ENCODE measurements at places on chromosomes 1 and 21.

DNA sequence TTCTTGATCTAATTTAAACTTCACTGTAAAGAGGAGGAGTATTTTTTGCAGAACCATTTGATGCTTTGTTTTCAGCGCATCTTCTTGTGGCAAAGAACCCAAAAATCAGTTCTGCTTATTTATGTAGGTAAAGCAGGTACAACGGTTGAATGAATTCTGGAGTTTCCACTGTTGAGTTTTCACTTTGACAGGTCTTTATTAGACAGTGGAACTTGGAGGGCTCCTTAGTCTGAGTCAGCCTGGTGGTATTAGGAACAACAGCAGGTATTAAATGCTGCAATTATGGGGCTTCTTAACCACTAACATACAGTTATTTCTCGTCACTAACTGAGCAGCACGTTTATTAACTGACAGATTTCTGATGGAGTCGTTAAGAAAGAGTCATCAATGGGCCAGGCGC lies 1.2 kb downstream of the LRIG2 start:
- DNase-seq, result no peak

DNA sequence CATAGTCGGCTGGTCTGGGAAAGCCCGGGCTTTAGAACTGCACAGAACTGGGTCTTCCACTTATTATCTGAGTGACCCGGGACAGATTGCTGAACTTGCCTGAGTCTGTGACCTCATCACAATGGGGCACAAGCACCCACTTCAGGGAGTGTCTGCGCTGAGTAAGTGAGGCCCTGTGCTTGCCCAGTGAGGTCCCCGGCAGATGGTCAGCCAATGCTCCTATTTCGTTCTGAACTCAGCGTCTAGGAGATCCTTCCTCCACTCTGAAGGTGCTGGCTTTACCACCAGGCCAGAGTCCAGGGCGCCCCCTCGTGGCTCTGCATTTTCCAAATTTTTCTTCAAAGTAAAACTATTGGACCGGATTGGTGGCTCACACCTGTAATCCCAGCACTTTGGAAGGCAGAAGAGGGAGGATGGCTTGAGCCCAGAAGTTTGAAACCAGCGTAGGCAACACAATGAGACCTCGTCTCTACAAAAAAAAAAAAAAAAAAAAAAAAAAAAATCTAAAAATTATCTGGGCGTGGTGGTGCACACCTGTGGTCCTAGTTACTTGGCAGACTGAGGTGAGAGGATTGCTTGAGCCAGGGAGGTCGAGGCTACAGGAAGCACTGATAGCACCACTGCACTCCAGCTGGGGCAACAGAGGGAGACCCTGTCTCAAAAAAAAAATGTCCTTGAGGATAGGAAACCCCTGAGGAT lies 61.7 kb downstream of the FCRL5 start:
- peak; percentile 37 for DNase-seq

GRCh38 chr21:32494934-32495709 lies 82.6 kb downstream of the EVA1C start:
- DNase-seq, result no peak

DNA sequence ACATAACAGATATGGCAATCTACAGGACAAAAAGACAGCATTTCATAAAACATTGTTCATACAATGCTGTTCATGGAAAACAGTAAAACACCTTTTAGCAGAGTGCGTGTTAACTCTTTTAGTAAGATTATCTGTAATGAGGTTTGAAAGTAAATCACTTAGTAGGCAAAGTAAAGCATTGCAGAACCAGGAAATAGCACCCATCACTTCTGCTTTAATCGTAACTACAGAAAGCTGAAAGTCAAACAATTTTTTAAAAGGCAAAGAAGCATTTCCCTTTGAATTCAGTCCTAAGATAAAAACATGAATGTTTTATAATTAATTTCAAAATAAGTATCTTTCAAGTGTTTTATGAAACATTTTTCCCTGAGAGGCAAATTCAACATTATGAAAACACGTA lies 63.3 kb upstream of the RNF11 start:
- no peak for DNase-seq

DNA sequence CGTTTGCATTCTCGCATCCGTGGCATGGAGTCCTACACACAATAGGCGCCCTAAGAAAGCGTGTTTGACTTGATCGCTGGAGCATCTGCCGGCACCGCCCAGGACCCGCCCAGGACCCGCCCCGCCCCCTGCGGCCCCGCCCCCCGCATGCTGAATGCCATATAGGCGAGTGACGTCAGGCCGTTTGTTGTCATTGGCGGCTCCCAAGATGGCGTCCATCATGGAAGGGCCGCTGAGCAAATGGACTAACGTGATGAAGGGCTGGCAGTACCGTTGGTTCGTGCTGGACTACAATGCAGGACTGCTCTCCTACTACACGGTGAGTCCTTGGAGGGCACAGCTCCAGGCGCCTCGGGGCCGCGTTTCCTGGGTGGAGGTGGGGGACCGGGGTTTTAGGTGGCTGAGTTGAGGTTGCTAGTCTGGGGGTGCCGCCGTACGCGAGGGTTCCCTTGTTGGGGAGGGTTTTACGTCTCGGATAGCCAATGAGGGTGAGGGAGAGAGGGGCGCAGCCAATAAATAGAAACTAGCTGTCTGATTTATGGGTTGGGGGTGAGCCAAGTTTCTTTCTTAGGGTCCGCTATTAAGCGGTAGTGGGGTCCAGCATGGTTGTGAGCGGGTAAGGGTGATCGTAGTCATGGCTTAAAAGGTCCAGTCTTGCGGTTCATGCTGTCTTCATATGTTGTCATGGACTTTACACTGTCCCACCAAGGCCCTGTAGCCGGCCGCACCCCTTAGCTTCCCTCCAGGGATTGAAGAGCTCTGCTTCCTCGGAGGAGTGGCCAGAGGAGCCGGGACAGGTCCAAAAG lies at the start of gene OSBPL9:
Gene OSBPL9 (plus strand): TSS at position 190 of the 806 bp plus-strand sequence. CDS start 19 bp downstream, at position 209.
- DNase-seq, result peak; percentile 91

GRCh38 chr1:29703596-29704370 lies 467.5 kb downstream of the PTPRU start:
- DNase-seq, result no peak

DNA sequence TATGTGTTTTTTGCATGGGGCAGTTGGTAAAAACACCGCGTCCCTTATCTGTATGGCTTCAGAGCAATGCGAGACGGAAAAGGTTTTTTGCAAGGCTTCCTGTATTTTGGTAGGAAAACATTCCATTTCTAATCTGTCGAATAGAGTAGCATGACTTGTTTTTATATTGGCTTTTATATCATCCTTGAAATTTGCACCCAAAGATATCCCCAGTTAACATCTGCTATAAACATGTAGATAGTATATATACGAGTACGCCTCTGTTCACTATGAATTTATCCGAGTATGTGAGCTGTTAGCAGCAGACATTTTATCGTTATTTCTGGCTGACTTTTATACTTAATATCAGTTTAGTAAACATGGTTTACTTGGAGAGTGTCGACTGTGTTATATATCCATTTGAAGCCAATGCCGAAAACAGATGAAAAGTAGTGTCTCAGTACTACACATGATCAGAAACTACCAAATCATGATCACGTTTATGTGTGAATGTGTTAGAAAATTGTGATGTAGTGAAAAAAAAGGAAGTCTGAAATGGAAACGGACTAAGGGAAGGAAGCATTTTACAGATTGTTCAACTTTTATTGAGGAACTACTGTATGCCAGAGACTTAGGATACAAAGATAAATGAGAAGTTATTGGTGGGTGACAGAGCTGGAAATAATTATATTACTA lies 1.0 kb downstream of the LEPR start:
- DNase-seq, result no peak

- DNase-seq, result no peak
These were observed 112.3 kb upstream of the PRDX6 start for GRCh38 chr1:173364827-173365226.

- no peak for DNase-seq
These were observed 100.7 kb upstream of the ATP1B1 start for GRCh38 chr1:169005776-169006175.

- DNase-seq, result no peak
These were observed 3.1 kb downstream of the LAMB3 start for GRCh38 chr1:209648931-209649776.

DNA sequence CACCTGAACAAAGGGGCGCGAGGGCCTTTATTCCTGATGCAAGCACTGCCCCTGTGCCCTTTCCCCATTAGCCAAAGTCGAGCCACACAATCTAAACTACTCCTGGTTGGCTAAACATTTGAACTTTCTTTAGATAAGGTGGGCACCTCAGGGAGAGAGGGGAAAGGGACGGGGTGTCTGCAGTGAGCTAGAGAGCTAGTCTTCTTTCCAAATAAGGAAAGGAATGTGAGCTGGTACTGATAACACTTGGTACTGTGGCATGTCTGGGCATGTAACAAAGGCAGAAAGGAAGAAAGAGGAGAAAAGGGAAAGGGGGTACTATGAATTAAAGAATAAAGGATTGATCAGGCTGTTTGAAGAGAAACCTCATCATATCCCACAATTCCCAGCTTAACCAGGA lies 62.8 kb downstream of the OVGP1 start:
- no peak for DNase-seq

GRCh38 chr1:11054666-11055065 lies 5.2 kb downstream of the SRM start:
- no peak for DNase-seq

DNA sequence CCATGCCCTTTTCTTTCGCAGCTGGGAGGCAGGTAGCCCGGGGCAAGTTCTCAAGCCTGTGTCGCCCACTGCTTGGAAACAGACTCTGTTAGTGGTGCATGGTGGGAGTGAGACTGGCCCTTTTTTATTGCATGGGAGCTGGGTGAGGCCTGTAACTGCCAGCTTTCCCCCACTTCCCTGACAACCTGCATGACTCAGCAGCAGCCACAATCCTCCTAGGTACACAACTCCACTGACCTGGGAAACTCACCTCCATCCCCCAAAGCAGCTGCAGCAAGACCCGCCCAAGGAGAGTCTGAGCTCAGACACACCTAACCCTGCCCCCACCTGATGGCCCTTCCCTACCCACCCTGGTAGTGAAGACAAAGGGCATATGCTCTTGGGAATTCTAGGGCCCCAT lies 25.8 kb downstream of the PIGP start:
- DNase-seq, result no peak

- DNase-seq, result no peak
These were observed 4.1 kb downstream of the SUMO3 start for GRCh38 chr21:44813727-44814126.

DNA sequence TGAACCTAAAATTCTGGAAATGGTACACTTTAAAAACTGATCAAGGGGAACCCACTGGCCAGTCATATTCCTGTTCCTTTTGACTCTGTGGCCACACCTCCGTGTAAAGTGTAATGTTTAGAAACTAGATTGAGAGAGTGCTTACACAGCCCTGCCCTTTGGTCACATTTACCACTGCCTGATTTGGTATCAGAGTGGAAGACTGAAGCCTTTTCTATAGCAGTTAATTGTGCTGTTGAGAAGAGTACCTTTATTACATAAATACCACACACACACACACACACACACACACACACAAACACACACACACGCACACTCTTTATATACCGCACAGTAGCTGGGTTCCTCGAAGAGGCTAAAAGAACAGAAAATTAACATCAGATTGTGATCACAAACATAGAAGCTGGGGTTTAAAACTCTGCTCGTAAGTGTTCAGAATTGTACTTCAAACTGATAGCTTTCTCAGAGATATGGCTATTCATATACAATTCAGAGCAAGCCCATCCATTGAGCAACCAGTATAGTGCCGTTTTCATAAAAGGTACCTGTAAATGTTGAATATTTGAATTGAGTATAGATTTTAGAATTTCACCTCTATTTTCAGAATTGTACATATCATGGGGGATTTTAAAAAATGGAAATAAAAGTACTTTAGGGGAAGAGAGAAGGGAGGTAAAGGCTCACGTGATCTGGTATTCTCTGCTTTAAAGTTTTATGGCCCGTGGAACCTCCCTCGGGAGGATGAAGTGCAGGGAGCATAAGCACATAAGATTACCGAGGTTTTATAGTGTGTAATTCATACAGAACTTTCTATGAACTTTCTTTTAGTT lies 37.5 kb downstream of the CAMTA1 start:
- DNase-seq, result no peak

DNA sequence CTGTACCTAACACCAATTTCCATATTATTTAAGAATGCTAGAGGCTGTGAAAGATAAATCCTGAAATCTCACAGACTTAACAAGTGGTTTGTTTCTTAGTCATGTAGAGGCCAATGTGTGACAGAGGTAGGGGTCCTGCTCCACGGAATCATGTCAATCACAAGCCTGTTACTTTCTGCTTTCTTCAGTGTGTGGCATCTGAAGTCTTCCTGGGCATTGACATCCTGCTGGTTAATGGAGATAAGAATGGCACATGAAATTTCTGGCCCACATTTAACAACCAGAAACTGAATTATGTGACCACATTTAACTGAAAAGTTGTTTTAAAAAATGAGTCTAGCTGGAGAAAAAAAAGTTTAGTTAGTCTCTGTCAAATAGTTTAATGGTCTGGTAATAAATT lies 68.3 kb upstream of the PLA2G4A start:
- DNase-seq, result no peak

GRCh38 chr1:18599704-18600103 lies 30.9 kb upstream of the PAX7 start:
- DNase-seq, result no peak

- no peak for DNase-seq
These were observed 21.7 kb upstream of the S100A2 start for GRCh38 chr1:153587314-153587713.

DNA sequence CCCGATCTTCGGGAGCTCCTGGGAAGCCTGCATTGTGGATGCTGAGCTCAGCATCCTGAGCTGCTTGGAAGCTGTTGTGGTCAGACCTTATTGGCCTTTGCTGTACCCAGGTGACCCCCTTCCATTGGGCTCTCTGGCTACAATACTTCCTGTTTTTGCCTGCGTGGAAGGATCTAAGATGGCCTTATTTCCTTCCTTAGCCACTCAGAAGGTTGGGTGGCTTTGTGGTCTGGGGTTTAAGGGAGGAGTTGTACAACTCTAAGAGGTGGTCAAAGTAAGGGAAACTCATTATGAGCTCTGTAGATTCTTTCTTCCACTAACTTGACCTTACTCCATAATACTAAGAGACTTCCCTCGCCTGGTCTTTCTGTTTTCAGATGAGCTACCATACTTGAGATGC lies 17.7 kb downstream of the PFKFB2 start:
- DNase-seq, result no peak

DNA sequence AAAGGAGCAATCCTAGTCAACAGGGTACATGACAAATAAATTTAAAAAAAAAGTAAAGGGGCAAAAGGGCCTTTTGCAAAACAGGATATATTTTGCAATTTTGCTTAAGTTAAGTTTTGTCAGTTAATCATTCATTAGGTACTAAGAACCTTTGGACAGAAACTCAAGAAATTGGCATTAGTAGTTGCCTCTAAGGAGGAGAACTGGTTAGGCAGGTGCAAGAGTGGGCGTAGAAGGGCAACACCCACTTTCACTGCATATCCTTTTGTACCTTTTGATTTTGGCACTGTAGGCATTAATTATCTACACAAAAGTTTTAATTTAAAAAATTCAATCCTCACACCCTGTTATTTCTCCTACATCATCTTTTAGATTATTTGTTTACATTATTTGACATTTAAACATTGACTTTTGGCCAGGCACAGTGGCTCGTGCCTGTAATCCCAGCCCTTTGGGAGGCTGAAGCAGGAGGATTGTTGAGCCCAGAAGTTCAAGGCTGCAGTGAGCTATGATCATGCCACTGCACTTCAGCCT lies 4.3 kb downstream of the DDAH1 start:
- no peak for DNase-seq

All from CD4-positive, alpha-beta T cell treated with Interleukin-4 for 1 hour (primary cell).